ENCODE measurements at places on chromosomes 4 and X. TPM values are rescaled to one million over a fixed set of nuclear protein-coding genes. Genes with fewer than 3 reads are reported as not detected.
A peak's percentile ranks its signal among the peaks of the same experiment; 100 is the strongest.

DNA sequence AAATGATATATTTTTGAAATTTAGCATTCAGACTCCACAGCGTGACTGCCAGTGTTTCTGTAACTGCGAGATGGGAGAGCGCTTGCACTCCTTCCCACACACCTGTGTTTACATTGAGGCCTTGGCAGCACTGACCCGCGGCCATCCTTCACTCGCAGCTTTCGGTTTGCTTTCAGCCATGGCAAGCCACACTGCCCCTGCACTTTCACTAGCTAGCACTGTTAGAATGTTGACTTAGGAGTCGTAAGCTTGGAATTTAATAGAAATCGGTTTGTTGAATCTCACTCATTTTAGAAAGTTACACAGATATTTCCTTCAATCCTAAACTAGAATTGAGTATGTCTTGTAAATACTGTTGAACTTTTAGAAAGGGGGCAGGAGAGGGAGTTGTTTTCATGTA lies 136.2 kb downstream of the CFAP299 start:
- no peak for DNase-seq
- no peaks in the 10 kb centered on the region for H3K36me3 ChIP-seq
- no peak overlapping the region for H3K27ac ChIP-seq
- no peaks in the 10 kb centered on the region for H3K27me3 ChIP-seq
- H3K4me3 ChIP-seq, result no peak overlapping the region

GRCh38 chr4:177667687-177668086 lies 225.4 kb upstream of the AGA start:
- no peak overlapping the region for H3K27ac ChIP-seq
- H3K4me1 ChIP-seq, result no peaks in the 10 kb centered on the region
- no peaks in the 10 kb centered on the region for H3K36me3 ChIP-seq
- no peak for DNase-seq
- H3K27me3 ChIP-seq, result no peaks in the 10 kb centered on the region

POLN gene
- 2.1 TPM for total RNA-seq

- no peak overlapping the region for H3K27ac ChIP-seq
- DNase-seq, result no peak
- no peaks in the 10 kb centered on the region for H3K36me3 ChIP-seq
- no peaks in the 10 kb centered on the region for H3K4me1 ChIP-seq
- peaks cover 3% of the 10 kb centered on the region for H3K27me3 ChIP-seq
- H3K4me3 ChIP-seq, result no peak overlapping the region
Observed at GRCh38 chr4:168604496-168605373, 107.9 kb downstream of the PALLD start.

- H3K36me3 ChIP-seq, result no peaks in the 10 kb centered on the region
- H3K27ac ChIP-seq, result no peak overlapping the region
- H3K4me1 ChIP-seq, result no peaks in the 10 kb centered on the region
- no peak overlapping the region for H3K4me3 ChIP-seq
- no peaks in the 10 kb centered on the region for H3K27me3 ChIP-seq
Observed at GRCh38 chrX:13923845-13924244, 105.8 kb downstream of the GEMIN8 start.

- no peak for DNase-seq
- H3K36me3 ChIP-seq, result no peaks in the 10 kb centered on the region
- H3K4me1 ChIP-seq, result no peaks in the 10 kb centered on the region
- no peaks in the 10 kb centered on the region for H3K27me3 ChIP-seq
- H3K27ac ChIP-seq, result no peak overlapping the region
Observed at GRCh38 chr4:140332734-140333133, 40.7 kb upstream of the SCOC start.

GRCh38 chr4:73729534-73730165 lies 10.7 kb upstream of the CXCL8 start:
- H3K27me3 ChIP-seq, result no peaks in the 10 kb centered on the region
- H3K36me3 ChIP-seq, result no peaks in the 10 kb centered on the region
- H3K4me3 ChIP-seq, result no peak overlapping the region
- H3K27ac ChIP-seq, result no peak overlapping the region
- DNase-seq, result no peak

DNA sequence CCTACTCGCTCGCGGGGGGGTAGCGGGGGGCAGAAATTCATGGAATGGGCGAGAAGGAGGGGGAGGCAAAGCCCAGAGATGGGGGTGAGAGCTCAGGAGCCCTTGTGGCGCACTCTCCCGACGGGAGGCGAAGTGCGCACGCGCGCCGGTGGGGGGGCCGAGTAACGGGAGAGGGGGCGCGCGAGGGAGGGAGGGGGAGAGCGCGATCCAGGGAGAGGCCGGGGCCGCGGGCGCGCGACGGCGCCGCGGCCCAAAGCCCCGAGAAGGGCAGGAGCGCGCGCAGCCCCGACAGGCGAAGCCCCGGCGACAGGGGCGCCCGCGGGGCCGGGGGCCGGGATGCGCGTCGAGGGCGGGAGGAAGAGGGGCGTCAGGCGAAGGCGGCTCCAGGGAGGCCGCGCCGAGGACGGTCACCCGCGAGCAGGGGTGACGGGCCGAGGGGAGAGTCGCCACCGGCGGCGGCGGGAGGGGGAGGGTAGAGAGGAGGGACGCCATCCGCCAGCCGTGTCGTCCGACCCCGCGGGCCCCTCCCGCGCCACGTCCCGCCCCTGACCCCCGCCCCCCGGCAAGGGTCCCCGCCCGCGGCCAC lies 421 bp downstream of the MECP2 start:
- peaks cover 39% of the 10 kb centered on the region for H3K4me1 ChIP-seq
- DNase-seq, result peak; percentile 63
- H3K27ac ChIP-seq, result peak overlapping the region; percentile 86
- H3K27me3 ChIP-seq, result no peaks in the 10 kb centered on the region

DNA sequence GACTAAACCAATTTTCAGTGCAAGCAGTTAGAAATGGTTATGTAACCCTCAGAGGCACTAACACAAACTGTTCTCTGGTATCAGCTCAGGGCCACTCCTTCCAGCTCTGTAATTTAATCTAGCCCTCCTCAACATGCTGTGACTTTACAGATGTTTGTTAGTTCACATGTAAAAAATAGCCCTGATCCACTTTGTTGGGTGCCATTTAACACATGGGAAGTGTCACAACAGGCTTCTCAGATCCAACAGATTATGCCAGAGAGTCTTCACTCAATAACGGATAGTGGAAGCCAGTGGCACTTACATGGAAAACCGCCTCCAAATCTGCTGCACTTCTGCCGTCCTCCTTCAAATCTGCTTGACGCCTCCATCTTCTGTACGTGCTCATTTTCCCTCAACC lies 51.6 kb downstream of the ATP8A1 start:
- DNase-seq, result no peak
- H3K27ac ChIP-seq, result no peak overlapping the region
- H3K27me3 ChIP-seq, result no peaks in the 10 kb centered on the region
- no peak overlapping the region for H3K4me3 ChIP-seq

- no peaks in the 10 kb centered on the region for H3K27me3 ChIP-seq
- H3K4me3 ChIP-seq, result no peak overlapping the region
- no peak for DNase-seq
- peaks cover 9% of the 10 kb centered on the region for H3K4me1 ChIP-seq
- H3K27ac ChIP-seq, result no peak overlapping the region
- no peaks in the 10 kb centered on the region for H3K36me3 ChIP-seq
Observed at GRCh38 chrX:63740382-63740781, 44.6 kb downstream of the ARHGEF9 start.

SHROOM3 gene
- total RNA-seq, result not detected

GRCh38 chr4:109094056-109094455 lies 208.4 kb downstream of the COL25A1 start:
- H3K4me3 ChIP-seq, result no peak overlapping the region
- H3K27ac ChIP-seq, result no peak overlapping the region
- no peak for DNase-seq
- no peaks in the 10 kb centered on the region for H3K27me3 ChIP-seq
- H3K36me3 ChIP-seq, result no peaks in the 10 kb centered on the region

GRCh38 chr4:146548443-146548842 lies 26.7 kb upstream of the SLC10A7 start:
- no peak overlapping the region for H3K4me3 ChIP-seq
- H3K4me1 ChIP-seq, result no peaks in the 10 kb centered on the region
- no peak overlapping the region for H3K27ac ChIP-seq
- DNase-seq, result no peak

- no peak overlapping the region for H3K27ac ChIP-seq
- no peak for DNase-seq
- H3K27me3 ChIP-seq, result no peaks in the 10 kb centered on the region
- no peaks in the 10 kb centered on the region for H3K36me3 ChIP-seq
Observed at GRCh38 chr4:120010646-120011045, 56.0 kb downstream of the MAD2L1 start.
